Common myeloid progenitor, CD34-positive (primary cell): ENCODE measurements at places on chromosomes 11 and 22.

DNA sequence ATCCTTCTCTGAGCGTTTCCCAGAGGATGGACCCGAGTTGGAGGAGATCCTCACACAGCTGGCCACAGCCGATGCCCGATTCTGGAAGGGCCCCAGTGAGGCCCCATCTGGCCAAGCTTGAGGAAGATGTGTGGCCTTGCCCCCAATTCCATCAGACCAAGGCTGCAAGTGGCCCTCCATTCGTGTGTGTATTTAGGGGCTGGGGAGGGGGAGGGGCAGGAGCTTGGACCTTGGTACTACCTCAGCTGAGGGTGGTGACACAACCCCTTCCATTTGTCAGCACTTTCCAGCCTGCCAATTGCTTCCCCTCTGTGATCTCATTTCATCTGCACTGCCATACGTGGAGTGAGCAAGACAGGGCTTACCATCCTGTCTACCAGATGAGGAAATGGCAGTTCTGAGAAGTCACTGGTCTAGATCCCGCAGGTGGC lies 1.3 kb upstream of the BBS1 start:
- peak; percentile 31 for DNase-seq

DNA sequence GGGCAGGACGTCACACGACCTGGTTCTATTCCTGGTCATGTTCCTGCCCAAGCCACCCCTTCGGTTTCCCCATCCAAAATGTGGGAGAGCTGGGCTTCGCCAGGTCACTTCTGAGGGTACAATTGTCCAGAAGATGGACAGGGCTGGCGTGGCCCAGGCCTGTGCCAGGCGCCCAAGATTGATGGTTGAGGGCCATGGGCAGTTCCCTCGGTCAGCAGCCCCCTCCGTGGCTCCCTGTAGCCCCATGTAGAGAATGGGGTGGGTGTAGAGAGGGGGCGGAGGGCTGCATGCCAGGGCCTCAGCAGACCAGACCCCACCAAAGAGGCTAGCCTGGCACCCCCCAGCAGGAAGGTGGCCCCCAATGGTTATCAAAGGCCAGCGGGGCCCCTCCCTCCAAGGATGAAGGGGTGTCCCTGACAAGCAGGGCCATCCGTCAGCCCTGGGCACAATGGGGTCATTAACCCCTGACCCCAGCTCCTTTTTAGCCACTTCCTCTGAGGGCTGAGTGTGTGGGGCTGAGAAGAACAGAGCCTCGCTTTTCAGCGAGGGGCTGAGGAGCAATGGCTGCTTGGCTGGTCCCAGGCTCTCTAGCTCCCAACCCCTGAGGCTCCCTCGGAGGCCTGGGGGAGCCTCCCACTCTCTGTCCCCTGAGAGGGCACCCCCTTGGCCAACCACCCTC lies 11.0 kb upstream of the PICK1 start:
- no peak for DNase-seq

- DNase-seq = no peak
Measured at GRCh38 chr11:106983261-106983660, 35.0 kb downstream of the GUCY1A2 start.

GRCh38 chr22:32378707-32379272 lies 21.1 kb downstream of the RFPL3 start:
- peak; percentile 27 for DNase-seq

GRCh38 chr11:130037058-130037457 lies 32.6 kb upstream of the APLP2 start:
- no peak for DNase-seq

GRCh38 chr11:113779496-113779895 lies at the start of gene CLDN25:
CLDN25 (plus strand) TSS chr11:113779796; CDS start chr11:113779796, 0 bp downstream.
- no peak for DNase-seq

- DNase-seq = peak; percentile 53
Measured at GRCh38 chr11:30914143-30914762, 328.1 kb upstream of the MPPED2 start.

DNA sequence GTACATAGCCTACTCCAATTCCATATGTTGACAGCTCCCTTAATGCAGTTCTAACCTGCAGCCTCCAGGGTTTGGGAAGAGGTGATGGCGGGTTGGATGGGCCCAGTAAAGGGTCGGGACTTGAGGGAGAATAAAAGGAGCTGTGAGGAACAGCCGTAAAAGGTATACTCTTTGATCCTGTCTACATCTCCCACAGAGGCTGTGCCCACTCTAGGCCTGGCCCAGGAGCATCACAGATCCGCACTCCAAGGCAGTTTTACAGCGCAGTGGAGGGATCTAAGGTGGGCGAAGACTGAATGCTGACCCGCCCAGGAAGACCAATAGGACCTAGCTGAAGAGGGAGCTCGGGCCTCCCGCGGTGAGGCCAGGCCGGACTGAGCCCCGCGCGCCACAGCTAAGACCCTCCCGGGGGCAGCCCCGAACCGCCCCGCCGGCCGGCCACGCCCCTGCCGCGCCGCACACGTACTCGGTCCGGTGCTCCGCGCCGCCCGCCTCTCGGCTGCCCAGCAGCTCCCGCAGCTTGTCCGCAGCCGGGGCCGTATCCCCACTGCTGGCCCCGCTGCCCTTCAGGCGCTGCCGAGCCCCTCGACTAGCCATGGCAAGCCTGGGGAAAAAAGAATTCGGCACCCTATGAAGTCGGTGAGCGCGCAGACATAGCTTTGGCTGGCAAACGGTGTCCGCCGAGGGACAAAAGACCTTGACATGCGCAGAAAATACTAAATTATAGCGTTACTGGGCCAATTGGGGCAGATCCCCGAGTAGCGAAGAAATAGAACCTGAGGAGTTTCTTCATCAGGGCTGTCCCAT lies at the start of gene ALG9:
TSS of gene ALG9 (minus strand) at position 696 of the 807 bp plus-strand sequence. CDS start at position 597, 99 bp downstream.
- DNase-seq = peak; percentile 90

- DNase-seq = no peak
Measured at GRCh38 chr11:27886857-27887256, 186.6 kb upstream of the BDNF start.

DNA sequence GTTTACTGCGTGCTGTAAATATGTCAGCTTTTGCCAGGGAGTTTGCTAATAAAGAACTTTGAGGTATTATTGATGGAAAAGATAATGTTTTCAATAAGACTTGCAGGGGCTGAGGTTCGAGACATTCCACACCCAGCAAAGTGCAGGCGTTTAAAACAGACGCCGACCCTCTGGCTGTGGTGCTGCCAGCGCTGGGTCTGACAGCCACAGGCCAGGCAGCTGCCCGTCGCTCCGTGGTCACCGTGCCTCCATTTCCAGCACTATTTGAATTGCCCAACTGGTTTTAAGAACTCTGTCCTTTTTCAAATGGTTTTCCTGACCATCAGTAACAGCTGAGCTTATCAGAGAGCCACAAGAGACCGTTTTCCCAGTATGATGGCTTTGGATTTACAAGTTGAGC lies 28.1 kb upstream of the ALX4 start:
- DNase-seq = no peak

DNA sequence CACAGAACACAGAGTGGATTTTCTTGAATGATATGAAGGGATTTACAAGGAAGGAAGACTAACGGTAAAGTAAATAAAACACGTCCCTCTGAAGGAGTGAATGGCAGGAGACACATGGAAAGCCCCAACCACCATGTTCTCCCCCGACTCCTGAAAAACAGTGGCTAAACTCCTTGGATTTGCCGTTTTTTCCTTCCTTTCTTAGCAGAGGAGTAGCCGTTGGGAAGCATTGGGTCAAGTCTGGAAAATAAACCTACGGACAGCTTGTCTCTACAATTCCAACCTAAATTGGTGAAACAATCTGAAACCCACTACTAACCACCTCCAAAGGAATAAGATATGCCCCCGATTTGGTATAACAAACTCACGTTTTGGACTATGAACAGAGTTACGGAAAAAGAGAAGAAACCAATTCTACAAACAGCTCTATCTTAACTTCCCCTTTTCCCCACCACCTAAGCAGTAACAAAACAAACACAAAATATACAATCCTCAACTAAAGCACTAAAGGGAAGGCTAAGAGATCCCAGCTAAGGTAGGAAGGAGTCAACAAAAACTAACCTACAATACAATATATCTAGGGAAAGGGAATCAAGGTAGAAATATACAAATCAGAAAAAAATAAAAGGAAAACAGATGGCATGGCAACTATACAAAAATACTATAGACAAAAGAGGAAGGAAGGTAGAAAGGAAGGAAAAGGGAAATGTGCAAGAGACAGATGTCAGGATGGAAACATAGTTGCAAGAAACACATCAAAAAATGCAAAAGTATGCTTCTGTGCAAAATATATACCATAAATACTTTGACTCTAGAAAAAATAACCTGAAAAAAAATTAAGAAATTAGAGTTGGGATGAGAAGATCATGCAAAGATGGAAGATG lies 43.8 kb upstream of the LYVE1 start:
- peak; percentile 76 for DNase-seq
